Glomerular endothelial cell (primary cell): ENCODE measurements at places on chromosomes 7 and 10. TPM values are rescaled to one million over a fixed set of nuclear protein-coding genes. Genes with fewer than 3 reads are reported as not detected.

SBDS gene
- 87.8 and 114 TPM in 2 replicates for total RNA-seq

WEE2 gene
- not detected in 2 replicates for total RNA-seq

SPDYE2 gene
- not detected in 2 replicates for total RNA-seq

SH2B2 gene
- 5.5 and 11.9 TPM in 2 replicates for total RNA-seq

PSMG3 gene
- total RNA-seq: 32.3 and 45.6 TPM in 2 replicates

C10orf105 gene
- not detected in 2 replicates for total RNA-seq

NME8 gene
- not detected in 2 replicates for total RNA-seq

OR2A5 gene
- total RNA-seq: not detected in 2 replicates

CNPY4 gene
- 23.6 and 37.9 TPM in 2 replicates for total RNA-seq

CDNF gene
- 5.8 TPM in 1 of 2 replicates, not detected in the other for total RNA-seq

NACAD gene
- total RNA-seq: 7.3 and 7.9 TPM in 2 replicates

CRHR2 gene
- not detected in 2 replicates for total RNA-seq

EGR2 gene
- total RNA-seq: 0.06 TPM in 1 of 2 replicates, not detected in the other

POM121C gene
- total RNA-seq: 24.8 and 25.9 TPM in 2 replicates

CYP2W1 gene
- total RNA-seq: not detected in 2 replicates

H2BK1 gene
- not detected in 2 replicates for total RNA-seq

PVRIG gene
- total RNA-seq: 0.12 TPM in 1 of 2 replicates, not detected in the other

AFAP1L2 gene
- total RNA-seq: 3.4 and 8.6 TPM in 2 replicates

DNAJB12 gene
- total RNA-seq: 29.5 and 34.8 TPM in 2 replicates

RHOBTB1 gene
- 34.2 and 42.7 TPM in 2 replicates for total RNA-seq

RSPH10B2 gene
- total RNA-seq: 1.2 TPM in 1 of 2 replicates, not detected in the other

CYP3A7 gene
- not detected in 2 replicates for total RNA-seq

CPN1 gene
- not detected in 2 replicates for total RNA-seq

STK31 gene
- 0.05 TPM in 1 of 2 replicates, not detected in the other for total RNA-seq

EPHA1 gene
- total RNA-seq: not detected in 2 replicates
